ENCODE measurements at places on chromosomes 12 and 14.

GRCh38 chr14:36998686-36999085, 173.7 kb downstream of the SLC25A21 start:
- DNase-seq = peak; percentile 6

DNA sequence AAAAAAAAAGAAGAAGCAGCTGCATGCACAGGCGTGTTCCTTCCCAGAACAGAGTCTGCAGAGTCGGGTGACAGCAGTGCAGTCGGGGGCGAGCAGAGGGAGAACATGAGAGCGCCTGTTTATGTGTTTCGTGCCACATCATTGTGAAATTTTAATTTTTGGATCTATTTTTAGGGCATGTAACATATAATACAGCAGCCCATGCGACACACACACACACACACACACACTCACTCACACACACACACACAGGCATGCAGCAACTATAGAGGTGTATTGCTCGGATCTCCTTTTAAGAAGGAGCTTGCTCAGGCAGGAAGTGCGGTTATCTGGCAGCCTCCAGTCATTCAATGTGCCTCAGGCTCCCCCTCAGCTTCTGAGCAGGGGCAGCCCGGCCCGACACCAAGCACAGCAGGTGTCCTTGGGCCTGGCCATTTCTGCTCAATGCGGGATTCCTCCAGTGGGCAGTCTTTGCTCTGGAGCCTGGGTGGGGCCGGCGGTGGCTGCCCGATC, 71.8 kb downstream of the ZNF664 start:
- no peak for DNase-seq

- no peak for DNase-seq
Measured at GRCh38 chr14:63431466-63431865, 111.7 kb downstream of the PPP2R5E start.

DNA sequence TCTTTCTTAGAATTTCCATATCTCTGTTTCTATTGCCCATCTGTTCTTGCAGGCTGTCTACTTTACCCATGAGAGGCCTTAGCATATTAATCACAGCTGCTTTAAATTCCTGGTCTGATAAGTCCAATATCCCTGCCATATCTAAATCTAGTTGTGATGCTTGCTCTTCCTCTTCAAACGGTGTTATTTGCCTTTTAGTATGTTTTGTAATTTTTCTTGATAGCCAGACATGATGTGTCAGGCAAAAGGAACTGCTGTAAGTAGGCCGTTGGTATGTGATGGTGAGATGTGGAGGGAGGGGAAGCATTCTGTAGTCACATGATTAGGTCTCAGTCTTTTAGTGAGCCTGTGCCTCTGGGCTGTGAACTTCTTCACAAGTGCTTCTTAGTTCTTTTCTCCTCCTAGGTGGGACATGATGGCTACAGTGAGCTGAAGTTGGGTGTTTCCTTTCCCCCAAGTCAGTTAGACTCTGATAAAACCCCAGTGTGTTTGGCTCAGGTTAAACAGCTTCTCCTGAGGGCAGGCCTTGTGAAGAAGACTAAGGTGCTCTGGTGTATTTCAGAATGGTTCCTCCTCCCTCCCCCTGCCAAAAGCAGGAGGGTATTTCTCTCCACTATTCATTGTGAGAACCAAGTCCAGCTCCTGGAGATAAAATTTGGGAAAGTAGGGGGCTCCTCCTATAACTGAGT, 195.9 kb upstream of the PARP11 start:
- DNase-seq = peak; percentile 39

- no peak for DNase-seq
Measured at GRCh38 chr12:49615725-49616124, 7.6 kb upstream of the PRPF40B start.

- DNase-seq = no peak
Measured at GRCh38 chr12:72304751-72305150, 32.6 kb downstream of the TRHDE start.

GRCh38 chr14:74661726-74662450, 49.9 kb upstream of the LTBP2 start:
- no peak for DNase-seq

DNA sequence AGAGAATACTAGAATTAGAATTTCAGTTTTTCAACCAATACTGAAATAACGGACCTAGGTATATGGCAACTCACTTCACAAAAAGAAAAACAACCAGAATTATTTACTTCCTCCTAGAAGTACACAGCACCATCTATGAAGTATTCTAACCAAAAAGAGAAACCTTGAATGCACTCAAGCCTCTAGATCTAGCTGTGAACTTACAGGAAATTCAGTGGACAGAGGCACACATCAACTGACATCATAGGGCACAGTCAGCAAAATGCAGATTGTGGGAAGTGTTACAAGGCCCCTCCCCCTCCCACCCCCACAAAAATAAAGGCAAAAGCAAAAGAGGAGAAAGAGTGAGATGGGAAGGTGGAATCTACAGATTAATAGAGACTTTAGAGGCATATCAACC, 102.4 kb downstream of the TMTC1 start:
- no peak for DNase-seq

- no peak for DNase-seq
Measured at GRCh38 chr14:80636071-80636470, 305.5 kb downstream of the CEP128 start.

DNA sequence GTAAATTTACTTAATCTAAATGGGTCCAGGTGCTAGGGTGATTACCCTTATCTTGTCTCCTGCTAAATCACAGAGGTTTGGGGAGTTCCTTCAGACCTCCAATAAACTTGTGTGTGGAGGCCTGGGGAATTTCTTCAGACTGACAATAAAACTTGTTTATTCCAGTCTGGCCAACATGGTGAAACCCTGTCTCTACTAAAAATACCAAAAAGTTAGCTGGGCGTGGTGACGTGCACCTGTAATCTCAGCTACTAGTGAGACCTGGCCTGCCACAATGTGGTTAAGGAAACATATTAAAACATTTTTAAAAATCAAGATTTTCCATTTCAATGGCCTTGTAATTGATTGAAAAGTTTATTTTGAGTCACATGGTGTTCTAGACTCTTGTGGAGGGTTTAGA, 126.9 kb upstream of the FGD4 start:
- no peak for DNase-seq

DNA sequence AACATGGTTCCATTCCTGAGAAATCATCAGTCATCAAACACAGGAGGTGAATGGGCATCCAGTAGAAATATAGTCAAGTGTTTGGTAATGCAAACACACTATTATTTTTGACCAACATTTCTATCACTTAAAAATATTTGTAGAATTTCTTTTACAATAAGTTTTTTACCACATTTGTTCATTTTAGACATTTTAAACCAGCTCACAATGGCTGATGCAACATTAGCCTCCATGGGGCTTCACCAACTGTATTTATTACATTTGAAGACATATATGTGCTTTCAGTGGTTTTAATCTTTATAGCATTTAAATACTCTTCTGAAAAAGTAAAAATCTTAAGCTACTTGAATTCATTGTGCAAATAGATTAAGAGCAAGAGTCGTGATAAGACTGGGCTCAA, 1201.4 kb upstream of the TMEM132C start:
- DNase-seq = no peak

DNA sequence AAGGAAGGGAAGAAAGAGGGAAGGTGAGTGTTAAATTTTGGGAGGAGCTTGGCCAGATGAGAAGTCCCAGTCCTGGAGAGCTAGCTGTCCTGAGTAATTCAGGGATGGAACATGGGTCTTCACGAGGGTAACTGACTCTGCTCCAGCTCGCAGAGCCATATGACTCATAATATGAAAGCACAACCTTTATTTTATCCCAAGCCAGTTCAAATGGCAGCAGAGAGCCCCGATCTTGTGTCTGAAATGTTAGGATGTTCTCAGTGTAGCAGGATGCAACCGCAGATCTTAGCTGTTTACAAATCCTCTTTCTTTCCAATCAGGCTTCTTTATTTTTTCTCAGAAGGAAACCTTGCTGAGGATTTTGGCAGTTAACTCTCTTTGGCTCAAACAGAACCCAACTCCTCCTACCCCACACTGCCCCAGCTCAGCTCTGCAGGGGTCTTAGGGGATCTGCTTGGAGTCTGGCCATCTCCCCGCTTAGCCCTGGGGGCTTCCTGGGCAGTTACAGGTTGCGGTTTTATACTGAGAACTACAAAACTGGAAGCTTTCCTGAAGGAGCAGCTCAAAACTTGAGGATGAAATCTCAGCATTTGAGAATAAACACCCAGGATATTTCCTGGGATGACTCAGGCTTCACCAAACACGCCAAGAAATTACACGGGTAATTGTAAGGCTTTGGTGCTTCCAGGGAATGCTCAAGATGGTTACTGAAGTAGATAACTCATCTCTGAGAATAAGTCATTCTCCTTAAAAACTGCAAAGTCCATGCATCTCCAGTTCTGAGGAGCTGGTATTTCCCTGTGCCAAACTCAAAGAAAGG, 92.5 kb downstream of the VCPKMT start:
- DNase-seq = peak; percentile 83

GRCh38 chr12:21912318-21912717, 28.9 kb downstream of the ABCC9 start:
- DNase-seq = peak; percentile 62

DNA sequence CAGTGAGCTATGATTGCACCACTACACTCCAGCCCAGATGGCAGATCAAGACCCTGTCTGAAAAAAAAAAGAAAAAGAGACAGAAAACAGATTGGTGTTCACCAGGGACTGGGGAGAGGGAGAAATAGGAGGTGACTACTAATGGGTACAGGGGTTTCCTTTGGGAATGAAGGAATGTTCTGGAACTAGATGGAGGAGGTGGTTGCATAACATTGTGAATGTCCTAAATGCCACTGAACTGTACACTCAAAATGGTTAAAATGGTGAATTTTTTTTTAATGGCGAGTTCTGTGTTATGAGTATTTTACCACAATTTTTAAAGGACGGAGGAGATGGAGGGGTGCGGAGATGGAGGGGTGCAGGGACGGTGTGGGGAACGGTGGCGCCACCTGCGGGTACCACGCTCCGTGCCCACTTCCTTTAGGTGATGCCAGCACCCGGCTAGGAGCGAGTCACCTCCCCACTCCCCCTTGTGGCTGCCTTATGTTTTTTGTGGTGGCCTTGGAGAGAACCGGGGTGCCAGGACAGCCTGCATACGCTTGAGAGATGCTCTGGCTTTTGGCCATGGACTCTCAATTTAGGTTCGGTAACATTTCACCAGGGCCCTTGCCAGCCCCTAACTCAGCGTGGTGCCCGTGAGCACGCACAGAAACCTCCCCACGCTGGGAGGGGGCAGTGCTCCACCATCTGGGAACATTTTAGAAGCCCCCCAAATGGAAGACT, 16.1 kb downstream of the UBC start:
- no peak for DNase-seq

- DNase-seq = peak; percentile 81
Measured at GRCh38 chr12:52415870-52416750, 10.0 kb upstream of the KRT82 start.

DNA sequence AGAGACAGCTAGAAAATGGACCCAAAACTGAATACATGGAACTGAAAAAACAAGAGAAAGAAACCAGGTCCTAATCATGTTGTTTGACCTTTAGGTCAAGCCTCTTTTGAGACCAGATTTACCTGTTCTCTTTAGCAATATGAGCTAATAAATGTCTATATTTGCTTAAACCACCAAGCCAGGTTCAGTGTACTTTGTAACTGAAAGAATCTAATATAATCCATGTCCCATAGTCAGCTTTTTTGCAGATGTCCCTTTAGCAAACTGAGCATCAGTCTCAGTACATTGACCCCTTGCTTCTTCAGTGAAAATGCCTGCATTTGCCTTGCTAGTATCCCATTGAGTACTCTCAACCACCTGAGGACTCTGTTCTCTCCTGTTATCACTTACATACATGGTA, 61.7 kb downstream of the PLCZ1 start:
- no peak for DNase-seq

DNA sequence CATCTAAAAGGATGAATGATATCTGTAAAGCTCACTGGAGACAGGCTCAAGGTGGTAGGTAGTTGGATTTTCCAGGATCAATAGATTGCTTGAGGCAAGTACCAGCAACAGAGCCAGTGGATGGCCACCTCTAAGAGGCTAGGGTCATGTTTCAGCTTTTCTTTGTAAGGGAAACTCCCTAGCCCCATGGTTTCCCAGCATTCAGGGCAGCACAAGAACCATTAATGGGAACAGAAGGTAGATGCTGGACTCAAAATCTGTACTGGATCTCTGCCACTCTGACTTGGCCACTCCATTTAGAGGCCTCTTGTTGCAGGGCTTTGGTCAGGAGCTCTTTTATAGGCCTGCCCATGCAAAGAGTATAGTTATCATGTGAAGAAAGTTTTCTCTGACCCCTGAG, 76.1 kb upstream of the DYRK2 start:
- no peak for DNase-seq

DNA sequence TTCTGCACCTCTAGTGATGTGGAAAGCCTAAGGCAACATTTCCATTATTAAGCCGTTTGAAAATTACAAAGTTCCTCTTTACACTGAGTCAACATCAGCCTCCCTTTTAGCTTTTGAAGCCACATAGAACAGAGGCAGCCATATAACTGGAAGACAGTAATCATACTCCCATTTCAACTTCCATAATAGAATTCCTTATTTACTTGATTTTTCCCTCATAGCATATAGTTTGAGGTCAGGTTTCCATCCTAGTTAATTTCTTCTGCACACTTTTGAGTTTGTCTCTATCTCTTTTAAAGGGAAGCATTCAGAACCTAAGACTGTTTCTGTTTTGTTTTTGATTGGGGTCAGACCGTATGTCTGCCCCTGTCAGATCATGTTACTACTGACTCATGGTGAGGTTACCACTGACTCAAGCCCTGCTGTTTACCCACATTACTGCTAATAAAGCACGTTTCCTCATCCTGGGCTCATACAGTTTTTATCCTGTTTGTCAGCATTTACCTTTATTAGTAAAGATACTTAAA, 161.0 kb downstream of the SLC38A4 start:
- DNase-seq = peak; percentile 85

- no peak for DNase-seq
Measured at GRCh38 chr12:20722142-20722541, 27.0 kb downstream of the SLCO1C1 start.

GRCh38 chr14:87465770-87466169, 527.2 kb downstream of the GALC start:
- no peak for DNase-seq

- peak; percentile 12 for DNase-seq
Measured at GRCh38 chr12:22518060-22518719, 26.2 kb downstream of the C2CD5 start.

DNA sequence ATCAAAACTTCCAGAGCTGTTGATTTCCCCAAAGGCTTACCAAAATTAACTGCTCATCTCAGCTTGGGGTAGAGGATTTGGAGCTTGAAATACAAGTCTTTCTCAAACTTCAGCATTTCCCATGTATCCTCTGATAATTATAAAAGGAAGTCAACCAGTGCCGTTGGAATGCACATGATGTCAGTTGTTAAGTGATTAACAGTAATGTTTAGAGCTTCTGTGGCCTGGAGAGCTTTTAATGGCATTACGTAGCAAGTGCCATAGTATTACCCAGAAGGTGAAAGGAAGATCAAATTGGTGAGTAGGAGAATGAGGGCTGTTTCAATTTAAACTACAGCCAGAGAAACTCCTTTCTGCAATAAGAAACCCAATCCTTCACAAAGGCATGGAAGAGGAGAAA, 62.5 kb upstream of the PTPRR start:
- DNase-seq = peak; percentile 83

DNA sequence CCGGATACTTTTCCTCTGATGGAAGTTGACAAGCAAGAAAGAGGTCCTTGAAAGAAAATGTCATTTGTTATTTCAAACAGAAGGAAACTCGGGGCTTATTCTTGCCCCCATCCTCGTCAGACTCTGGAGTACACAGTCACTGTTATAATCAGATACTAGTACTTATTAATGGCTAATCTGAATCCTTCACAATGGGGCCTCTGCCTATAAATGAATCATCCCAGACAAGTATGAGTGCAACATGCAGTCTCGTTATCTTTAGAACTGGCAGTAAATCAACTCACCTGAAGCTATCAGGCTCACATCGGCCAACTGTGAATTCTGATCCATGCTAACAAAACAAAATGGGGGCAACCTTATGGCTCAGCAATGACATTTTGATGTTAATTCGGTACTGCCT, 216.7 kb downstream of the GRIN2B start:
- DNase-seq = no peak

Data from fibroblast of skin of abdomen (primary cell).